Epithelial cell of alveolus of lung (primary cell): ENCODE measurements at places on chromosomes 1 and 21. TPM values are rescaled to one million over a fixed set of nuclear protein-coding genes. Genes with fewer than 3 reads are reported as not detected.

Gene ZSWIM5
- 0.08 and 0.65 TPM in 2 replicates for total RNA-seq

Gene PLOD1
- total RNA-seq: 502 and 516 TPM in 2 replicates

Gene AMIGO1
- total RNA-seq: 0.78 and 2.0 TPM in 2 replicates

Gene SLC22A15
- 0.32 and 1.9 TPM in 2 replicates for total RNA-seq

Gene SLC41A1
- total RNA-seq: 14.2 and 15.6 TPM in 2 replicates

Gene SPRR5
- total RNA-seq: not detected in 2 replicates

Gene HRNR
- not detected in 2 replicates for total RNA-seq

Gene PRKAA2
- total RNA-seq: 1.7 and 2.5 TPM in 2 replicates

Gene CATSPERE
- total RNA-seq: 0.13 TPM in 1 of 2 replicates, not detected in the other

Gene SPRR2B
- total RNA-seq: not detected in 2 replicates
